Stimulated activated CD8-positive, alpha-beta memory T cell treated with anti-CD3 and anti-CD28 coated beads, Interleukin-7, amount 100 ng/mL, for 1 hour (primary cell): ENCODE measurements at places on chromosomes 7 and 10.

GRCh38 chr7:137642472-137642871 lies 204.3 kb downstream of the DGKI start:
- no peak for DNase-seq

DNA sequence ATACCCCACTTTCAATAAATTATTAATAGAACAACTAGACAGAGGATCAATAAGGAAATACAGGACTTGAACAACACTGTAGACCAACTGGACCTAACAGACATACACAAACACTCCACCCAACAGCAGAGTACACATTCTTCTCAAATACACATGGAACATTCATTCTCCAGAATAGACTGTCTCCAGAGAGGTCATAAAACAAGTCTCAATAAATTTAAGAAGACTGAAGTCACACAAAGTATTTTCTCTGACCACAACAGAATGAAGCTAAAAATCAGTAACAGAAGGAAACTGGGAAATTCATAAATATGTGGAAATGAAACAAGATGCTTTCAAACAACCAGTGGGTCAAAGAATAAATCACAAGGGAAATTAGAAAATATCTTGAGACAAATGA lies 119.8 kb downstream of the SMURF1 start:
- DNase-seq = no peak

- no peak for DNase-seq
These were observed 4.9 kb downstream of the CADPS2 start for GRCh38 chr7:122881324-122881723.

GRCh38 chr10:21524131-21524525 lies 1.4 kb downstream of the SKIDA1 start:
- no peak for DNase-seq

GRCh38 chr7:144118341-144118740 lies 4.6 kb upstream of the OR2A14 start:
- no peak for DNase-seq

- DNase-seq = no peak
These were observed 98.3 kb downstream of the CTTNBP2 start for GRCh38 chr7:117774943-117775342.

DNA sequence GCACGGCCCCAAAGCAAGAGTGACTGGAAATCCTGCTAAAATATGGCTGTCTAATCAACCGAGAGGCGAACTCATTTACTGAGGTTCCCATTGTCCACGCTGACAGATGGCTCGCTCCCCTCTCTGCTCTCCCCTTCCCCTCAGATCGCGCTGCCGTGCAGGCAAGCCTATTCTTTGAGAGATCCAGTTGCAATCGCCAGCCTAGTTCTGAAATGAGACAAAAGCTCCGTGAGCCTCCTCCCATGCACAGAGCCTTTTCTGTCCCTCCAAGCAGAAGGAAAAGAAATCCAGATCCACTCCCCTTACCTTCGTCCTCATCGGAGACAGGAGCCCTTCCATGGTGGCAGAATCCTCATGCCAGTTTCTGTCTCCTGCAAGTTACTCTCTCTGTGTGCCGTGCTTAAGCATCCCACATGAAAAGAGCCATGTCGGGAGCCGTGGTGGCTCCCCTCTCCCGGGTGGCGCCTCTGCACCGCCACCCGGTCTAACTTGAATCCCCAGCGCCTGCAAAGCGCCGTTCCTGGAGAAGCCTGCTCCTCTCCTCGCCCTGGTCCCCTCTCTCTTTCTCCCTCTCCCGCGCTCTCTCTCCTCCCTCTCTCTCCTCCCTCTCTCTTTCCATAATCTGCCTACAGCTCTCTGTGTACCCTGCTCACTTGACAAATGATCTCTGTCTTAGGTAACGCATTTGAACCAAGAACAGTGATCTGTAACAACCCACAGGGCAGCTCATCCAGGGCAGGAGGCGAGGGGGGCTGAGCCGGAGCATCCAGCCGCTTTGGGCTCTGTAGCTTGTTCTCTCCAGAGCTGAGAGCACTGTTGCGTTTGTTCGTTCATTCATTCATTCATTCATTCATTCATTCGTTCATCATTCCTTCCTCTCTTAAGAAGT lies 156.8 kb downstream of the FRMD4A start:
- no peak for DNase-seq

DNA sequence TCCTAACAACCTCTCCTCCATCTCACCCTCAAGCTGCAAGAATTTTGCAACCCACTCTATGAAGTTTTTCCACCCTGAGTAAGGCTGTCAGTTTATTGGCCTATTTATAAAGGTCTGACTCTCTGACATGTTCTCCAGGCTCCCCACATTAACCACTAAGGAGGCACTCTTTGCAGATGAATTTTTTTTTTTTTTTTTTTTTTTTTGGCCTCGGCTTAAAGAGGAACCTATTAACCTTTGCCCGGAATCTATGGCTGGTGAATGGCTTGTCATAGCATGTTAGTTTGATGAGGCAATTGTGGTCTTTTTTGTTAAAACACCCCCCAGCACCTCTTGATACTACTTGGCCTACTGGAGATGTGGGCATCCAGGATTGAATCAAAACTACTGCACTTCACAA lies 57.1 kb downstream of the TBXAS1 start:
- DNase-seq = no peak

- no peak for DNase-seq
These were observed 24.4 kb downstream of the TRUB1 start for GRCh38 chr10:114962441-114962840.

- no peak for DNase-seq
These were observed 156.6 kb downstream of the CCDC3 start for GRCh38 chr10:12844811-12845483.

DNA sequence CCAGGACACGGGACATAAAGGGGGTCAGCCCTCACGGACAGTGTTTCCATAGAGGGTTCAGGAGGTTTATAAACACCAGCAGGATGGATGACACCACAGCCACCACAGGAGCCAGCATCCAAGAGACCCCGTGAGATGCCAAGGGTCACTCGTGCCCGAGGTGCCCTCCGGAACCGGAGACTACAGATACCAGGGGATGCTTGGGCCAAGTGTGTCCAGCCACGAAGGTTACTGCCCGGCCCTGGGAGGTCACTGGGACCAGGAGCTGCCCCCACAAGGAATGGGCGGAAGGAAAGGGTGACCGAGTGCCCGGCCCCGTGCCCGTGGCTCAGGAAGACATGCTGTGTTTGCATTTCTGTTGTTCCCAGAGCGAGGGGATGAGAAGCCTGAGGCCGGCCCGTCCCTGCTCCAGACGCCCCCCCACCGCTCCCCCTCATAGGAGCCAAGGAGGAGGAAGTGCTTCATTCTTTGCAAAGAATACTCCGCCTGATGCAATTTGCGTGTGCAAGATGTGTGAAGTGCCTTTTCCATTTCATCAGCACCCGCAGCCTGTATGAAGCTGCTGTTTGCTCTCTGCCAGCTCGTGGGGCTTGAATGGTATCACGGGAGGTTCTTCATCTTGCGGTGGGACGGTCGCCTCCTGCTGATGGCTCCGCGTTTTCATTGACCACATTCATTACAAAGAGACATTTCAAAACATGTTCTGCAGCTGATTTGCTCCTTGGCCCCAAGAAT lies 176.4 kb downstream of the ELFN1 start:
- no peak for DNase-seq

DNA sequence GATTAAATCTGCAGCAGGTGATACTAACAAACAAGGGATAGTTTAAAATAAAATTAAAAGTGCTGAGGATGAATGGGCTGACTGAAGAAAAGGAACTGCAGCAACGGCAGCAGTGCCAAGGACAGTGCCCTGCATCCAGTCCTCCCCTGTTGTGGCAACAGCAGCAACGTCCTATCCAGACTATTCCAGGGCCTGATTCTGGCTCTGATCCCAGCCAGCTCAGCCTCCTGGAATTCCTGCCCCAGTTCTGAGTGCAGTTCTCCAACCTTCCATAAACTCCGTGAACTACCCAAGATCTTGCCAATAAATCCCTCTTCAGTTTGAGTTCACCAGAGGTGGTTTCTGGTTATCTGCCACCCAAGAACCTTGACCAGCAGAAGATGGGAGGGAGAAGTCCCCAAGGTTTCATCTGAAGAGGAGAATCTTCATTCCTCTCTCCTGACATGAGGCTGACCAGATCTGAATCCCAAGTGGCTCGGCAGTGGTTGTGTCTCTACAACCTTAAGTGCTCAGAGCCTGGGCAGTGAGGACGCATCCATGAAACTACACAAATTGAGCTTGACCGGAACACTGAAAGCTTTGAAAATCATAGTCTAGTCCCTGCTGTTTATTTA lies 115.8 kb downstream of the SORBS1 start:
- no peak for DNase-seq

- DNase-seq = no peak
These were observed 769.7 kb downstream of the TNS3 start for GRCh38 chr7:46812101-46812675.
